ENCODE measurements at places on chromosomes 16 and 17. TPM values are rescaled to one million over a fixed set of nuclear protein-coding genes. Genes with fewer than 3 reads are reported as not detected.

PITPNC1 gene
- 4.6 TPM for total RNA-seq

CD7 gene
- 0.64 TPM for total RNA-seq

TK1 gene
- total RNA-seq, result 8.3 TPM

KRTAP1-5 gene
- total RNA-seq, result not detected

CACNG1 gene
- not detected for total RNA-seq

TBC1D3B gene
- total RNA-seq, result 2.0 TPM

ADGRG1 gene
- total RNA-seq, result 29.6 TPM

HLF gene
- 0.60 TPM for total RNA-seq

TMIGD1 gene
- 3.3 TPM for total RNA-seq

CTRB1 gene
- total RNA-seq, result not detected

WNT9B gene
- total RNA-seq, result 2.6 TPM

SCGB1C2 gene
- total RNA-seq, result not detected

GRCh38 chr17:350706-351448 is 1.7 kb downstream of the RPH3AL start:
- peaks cover 54% of the 10 kb centered on the region for H3K4me1 ChIP-seq
- H3K27ac ChIP-seq, result peak overlapping the region; percentile 98
- DNase-seq, result peak; percentile 69
- no peak overlapping the region for H3K4me3 ChIP-seq
- H3K27me3 ChIP-seq, result no peaks in the 10 kb centered on the region

DNA sequence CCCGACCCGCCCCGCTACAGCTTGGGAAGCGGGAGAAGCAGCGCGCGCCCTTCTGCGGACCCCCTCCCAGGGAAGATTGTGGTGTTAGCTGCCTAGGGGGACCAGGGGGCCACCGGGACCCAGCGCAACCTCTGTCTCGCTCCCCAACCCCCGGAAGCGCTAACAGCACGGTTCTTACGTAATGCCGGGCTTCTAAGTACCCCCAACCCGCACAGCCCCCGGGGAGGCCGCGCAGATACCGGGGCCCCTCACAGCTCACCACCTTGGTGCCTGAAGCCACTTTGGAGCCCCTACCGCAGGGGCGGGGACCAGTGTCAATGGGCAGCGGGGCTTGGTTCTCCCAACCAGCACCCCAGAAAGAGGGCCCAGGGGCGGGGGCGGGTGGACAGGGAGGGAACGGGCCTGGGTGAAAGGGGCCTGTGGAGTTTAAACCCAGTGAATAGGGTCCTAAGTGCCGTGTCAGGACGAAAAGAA is 348 bp downstream of the MPP2 start:
- peaks cover 46% of the 10 kb centered on the region for H3K27me3 ChIP-seq
- H3K4me3 ChIP-seq, result peak overlapping the region; percentile 87
- no peak for DNase-seq
- peaks cover 11% of the 10 kb centered on the region for H3K4me1 ChIP-seq
- no peaks in the 10 kb centered on the region for H3K36me3 ChIP-seq

DNA sequence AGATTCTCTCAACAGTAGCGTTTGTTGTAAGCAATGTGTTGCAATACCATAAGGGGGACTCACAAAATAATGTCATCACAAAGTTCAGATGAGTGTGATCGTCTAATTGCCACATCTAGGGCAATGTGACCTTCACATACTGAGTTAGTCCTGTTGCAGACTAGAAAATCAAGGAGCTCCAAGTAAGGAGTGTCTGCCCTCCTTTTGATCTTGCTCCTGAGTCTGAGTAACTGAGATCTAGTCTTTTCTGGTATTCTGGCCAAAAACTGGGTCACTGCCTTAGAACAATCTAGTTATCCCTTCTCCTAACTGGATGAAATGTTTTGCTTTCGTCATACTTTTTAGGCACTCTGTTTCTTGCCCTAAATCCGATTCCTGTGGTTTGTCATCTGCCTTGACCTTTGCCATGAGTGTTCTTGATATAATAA is 712.1 kb downstream of the CDH11 start:
- no peak overlapping the region for H3K27ac ChIP-seq
- no peak overlapping the region for H3K4me3 ChIP-seq
- no peaks in the 10 kb centered on the region for H3K36me3 ChIP-seq
- DNase-seq, result no peak
- H3K4me1 ChIP-seq, result no peaks in the 10 kb centered on the region

DNA sequence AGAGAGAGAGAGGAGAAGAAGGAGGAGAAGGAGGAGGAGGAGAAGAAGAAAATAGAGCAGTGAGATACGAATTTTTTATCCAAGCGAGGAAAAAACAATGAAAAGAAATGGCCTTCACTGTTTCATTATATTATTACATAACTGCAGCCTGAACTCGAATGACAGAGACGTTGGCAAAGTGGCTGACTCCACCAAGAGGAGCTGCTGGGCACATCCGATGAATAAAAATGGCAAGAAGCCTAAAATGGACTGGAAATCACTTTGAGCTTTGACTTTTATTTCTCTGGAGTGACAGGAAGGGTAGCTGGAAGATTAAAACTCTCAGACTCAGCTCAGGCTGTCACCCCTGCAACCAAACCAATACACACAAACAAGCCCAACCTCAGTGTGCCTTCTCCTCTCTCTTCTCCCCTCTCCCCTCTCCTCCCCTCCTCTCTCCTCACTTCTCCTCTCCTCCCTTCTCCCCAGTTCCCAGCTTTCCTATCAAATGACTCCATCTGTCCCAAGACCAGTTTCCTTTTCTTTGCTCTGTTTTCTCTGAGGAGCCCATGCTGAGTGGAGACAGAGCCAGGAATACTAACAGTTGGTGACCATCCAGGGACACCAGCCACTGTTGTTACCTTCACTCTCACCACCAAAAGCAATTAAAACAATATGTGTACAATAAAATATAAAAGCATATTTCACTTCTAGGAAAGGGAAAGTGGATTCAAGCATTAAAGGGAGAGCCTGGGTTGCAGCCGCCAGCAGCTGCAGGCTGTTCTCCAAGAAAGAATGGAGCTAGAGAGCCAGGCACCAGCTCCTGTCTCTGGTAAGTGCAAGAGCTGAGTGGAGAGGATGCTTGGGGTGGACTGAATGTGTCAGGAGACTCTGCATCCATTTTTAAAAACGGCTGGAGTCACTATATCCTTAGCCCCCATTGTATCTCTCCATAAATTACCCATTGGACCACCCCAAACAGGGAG is 51.2 kb downstream of the SOX9 start:
- H3K4me1 ChIP-seq, result peaks cover 3% of the 10 kb centered on the region
- H3K36me3 ChIP-seq, result no peaks in the 10 kb centered on the region
- no peak overlapping the region for H3K4me3 ChIP-seq
- DNase-seq, result no peak
- no peak overlapping the region for H3K27ac ChIP-seq

DNA sequence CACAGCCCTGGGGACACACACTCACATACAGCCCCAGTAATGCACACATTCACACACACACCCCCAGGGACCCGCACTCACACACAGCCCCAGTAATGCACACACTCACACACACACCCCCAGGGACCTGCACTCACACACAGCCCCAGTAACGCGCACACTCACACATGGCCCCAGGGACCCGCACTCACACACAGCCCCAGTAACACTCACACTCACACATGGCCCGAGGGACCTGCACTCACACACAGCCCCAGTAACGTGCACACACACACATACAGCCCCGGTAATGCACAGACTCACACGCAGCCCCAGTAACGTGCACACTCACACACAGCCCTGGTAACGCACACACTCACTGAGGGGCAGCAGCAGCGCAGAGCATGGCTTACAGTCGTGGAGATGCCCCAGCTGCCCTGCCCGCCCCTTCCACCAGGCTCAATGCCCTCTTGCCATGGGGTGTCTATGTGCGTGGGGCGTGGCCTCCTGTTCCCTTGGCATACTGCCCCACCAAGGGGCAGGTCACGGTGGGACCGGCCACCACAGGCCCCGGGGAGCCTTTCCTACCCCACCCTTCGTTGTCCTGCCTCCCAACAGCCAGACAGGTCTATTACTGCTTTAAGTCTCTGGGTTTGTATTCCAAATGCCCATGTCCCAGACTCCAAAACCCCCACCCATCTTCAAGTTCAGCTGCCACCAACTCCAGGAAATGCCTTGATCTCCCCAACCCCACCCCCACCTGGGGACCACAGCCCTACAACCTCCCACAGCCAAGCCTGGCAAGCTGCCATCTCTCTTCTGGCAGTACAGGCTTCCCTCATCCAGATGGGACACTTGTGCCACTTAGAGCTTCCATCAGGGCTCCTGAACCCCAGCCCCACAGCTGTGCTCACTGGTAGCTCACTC is 2.7 kb downstream of the CCDC102A start:
- DNase-seq, result no peak
- H3K4me3 ChIP-seq, result no peak overlapping the region
- peaks cover 35% of the 10 kb centered on the region for H3K4me1 ChIP-seq
- H3K27ac ChIP-seq, result no peak overlapping the region
- no peaks in the 10 kb centered on the region for H3K36me3 ChIP-seq

GRCh38 chr16:71421911-71422310 is 19.9 kb downstream of the TLE7 start:
- H3K4me1 ChIP-seq, result no peaks in the 10 kb centered on the region
- no peak overlapping the region for H3K4me3 ChIP-seq
- no peak overlapping the region for H3K27ac ChIP-seq
- DNase-seq, result no peak

DNA sequence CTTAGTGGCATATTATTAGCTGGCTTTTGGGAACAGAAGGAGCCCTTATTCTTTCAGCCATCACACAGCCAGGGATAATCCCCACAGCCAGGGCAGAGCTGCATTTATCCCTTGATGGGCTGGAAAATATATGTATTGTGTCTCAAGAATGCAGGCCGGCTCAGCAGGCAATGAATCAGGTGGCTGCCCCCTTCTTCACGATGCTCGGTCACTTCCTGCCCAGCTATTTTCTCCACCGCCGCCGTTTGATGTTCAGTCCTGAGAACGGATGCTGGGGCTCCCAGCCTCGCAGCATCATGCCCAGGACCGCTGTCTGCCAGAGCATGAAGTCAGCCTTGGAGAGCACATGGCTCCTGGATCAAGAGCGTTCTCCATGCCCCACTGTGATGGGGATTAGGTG is 4.3 kb upstream of the MYH3 start:
- no peak overlapping the region for H3K4me3 ChIP-seq
- H3K27me3 ChIP-seq, result no peaks in the 10 kb centered on the region
- DNase-seq, result no peak
- H3K4me1 ChIP-seq, result no peaks in the 10 kb centered on the region
- H3K36me3 ChIP-seq, result no peaks in the 10 kb centered on the region
- H3K27ac ChIP-seq, result no peak overlapping the region

DNA sequence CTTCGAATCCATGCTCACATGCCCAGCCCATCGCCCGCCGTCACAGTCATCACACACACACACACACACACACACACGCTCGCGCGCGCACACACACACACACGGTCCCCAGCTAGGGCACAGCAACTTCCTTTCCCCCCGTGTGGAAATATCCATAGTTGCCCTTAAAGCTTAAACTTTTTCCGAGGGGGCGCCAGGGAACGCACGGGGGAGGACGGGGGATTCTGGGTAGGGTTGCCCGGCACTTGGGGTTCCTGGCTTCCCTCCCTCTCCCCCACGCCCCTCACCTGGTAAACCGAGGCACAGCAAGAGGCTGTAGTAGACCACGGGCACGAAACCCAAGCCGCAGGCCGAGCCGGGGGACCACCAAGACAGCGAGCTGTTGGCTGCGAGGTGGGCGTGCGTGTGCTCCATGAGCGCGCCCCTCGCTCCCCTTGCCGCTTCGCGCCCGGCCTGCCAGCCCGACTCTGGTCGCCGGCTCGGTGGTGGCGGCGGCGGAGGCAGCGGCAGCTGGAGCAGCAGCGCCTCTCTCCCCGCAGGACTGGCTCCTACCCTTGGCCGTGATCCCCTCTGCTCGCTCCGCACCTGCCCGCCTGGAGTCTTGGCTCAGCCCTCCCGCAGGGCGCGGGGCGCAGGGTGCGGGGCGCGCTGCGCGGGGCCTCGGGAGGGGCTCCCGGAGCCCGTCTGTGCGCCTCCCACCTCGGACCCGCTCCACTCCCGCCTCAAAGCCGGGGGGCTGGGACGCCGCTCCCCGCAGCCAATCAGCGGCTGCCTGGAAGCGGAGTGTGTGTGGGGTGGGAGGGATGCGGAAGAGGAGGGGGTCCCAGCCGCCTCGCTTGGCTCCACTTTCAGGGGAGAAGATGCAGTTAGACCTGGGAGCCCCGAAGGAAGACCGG is at the start of gene GPR139:
Gene GPR139 (minus strand): TSS at position 688 of the 896 bp plus-strand sequence. CDS start 274 bp downstream, at position 414.
- H3K36me3 ChIP-seq, result no peaks in the 10 kb centered on the region
- no peak within 1 kb of the TSS for H3K4me3 ChIP-seq
- no peaks in the 10 kb centered on the region for H3K4me1 ChIP-seq
- DNase-seq, result peak; percentile 6
- H3K27ac ChIP-seq, result no peak within 1 kb of the TSS
- peaks cover 75% of the 10 kb centered on the region for H3K27me3 ChIP-seq

DNA sequence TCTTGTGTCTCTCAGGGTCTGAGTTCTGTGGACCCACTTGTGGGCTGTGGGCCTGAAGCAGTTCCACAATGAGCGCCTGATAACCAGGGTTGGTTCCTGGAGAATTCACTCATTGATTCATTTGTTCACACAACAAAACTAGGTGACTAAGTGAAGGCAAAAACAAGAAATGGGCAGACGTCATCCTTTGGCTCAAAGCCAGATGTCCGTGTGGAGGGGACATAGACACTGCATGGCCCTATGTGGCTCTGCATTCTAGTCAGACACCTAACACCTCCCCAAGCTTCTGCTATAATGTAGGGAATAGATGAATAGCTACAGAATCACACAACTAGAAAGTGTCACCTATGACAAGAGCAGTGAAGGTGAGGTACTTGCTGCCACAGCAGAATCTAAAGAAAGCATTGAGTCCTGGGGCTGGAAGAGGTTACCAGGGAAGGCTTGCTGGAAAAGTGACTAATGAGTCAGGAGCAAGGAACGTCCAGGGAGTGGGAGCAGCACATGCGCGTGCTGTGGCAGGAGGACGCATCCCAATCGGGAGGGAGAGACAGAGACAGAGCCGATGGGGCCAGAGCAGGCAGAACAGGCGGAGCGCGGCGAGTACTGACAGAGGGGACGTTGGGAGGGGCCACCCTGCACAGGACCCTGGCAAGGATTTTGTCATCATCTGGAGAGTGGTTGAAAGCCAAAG is 58.9 kb downstream of the CES1 start:
- H3K27ac ChIP-seq, result no peak overlapping the region
- H3K36me3 ChIP-seq, result no peaks in the 10 kb centered on the region
- H3K4me3 ChIP-seq, result no peak overlapping the region
- no peaks in the 10 kb centered on the region for H3K4me1 ChIP-seq
- no peak for DNase-seq

DNA sequence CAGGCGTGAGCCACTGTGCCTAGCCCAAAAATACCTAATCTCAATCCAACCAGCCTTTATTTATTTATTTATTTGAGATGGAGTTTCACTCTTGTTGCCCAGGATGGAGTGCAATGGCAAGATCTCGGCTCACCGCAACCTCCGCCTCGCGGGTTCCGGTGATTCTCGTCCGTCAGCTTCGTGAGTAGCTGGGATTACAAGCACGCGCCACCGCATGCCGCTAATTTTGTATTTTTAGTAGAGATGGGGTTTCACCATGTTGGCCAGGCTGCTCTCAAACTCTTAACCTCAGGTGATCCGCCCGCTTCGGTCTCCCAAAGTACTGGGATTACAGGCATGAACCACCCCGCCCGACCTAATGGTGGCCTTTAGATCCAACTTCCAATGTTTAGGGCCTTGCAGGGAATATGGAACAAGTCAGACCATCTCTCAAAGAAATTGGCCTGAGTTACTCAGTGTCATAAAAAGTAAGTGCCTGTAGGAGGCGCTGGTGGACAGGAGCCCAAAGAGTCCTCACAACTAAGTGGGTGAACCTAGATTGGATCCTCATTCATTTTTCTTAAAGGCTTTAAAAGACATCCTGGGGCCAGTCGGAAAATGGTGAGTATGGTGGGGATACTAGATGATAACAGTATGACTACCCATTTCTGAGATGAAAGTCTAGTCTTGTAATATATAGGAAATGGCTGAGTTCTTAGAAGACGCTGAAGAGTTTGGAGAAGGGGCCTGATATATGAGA is 4.6 kb downstream of the ZSCAN10 start:
- H3K27me3 ChIP-seq, result peaks cover 6% of the 10 kb centered on the region
- DNase-seq, result no peak
- no peaks in the 10 kb centered on the region for H3K36me3 ChIP-seq
- no peak overlapping the region for H3K27ac ChIP-seq

All from hepatocyte (in vitro differentiated cells).